Upper lobe of right lung (tissue), 1 donor: ENCODE measurements at places on chromosomes 3 and 15. TPM values are rescaled to one million over a fixed set of nuclear protein-coding genes. Genes with fewer than 3 reads are reported as not detected.

Gene C3orf70
- total RNA-seq = 4.1 TPM

Gene APOD
- 59.4 TPM for total RNA-seq

Gene CACNA1D
- 47.2 TPM for total RNA-seq

Gene SV2B
- 0.87 TPM for total RNA-seq

Gene TRIM71
- 2.2 TPM for total RNA-seq

Gene TMCO5A
- total RNA-seq = not detected

Gene CCNB2
- total RNA-seq = 1.7 TPM

Gene SPATA12
- total RNA-seq = 0.38 TPM

Gene GOLGA8S
- 0.20 TPM for total RNA-seq

Gene CIDEC
- total RNA-seq = not detected

Gene MYL3
- total RNA-seq = 3.8 TPM

Gene GAP43
- not detected for total RNA-seq

Gene ROBO2
- 27.1 TPM for total RNA-seq

Gene TM4SF4
- total RNA-seq = 0.49 TPM

Gene B4GALT4
- 15.8 TPM for total RNA-seq

DNA sequence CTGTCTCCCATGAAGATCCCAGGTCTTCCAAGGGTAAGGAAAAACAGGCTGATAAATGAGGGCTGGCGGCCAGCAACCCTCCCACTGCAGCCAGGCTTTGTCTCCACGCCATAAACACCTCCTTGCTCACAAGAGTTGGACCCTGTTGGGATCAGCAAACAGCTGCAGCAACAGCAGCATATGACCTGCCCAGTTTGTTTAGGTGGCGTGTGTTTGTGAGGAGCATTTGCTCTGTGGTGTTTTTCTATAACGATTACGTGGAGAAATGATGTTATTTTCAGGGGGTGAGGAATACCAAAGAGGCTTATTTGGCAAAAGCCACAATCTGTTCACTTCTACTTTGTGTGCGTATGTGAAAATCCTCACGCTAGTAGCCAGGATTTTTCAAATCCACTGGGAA, 58.5 kb downstream of the RFTN1 start:
- peaks cover 18% of the 10 kb centered on the region for H3K4me1 ChIP-seq
- no peaks in the 10 kb centered on the region for H3K27me3 ChIP-seq
- no peak overlapping the region for H3K4me3 ChIP-seq
- DNase-seq = no peak

DNA sequence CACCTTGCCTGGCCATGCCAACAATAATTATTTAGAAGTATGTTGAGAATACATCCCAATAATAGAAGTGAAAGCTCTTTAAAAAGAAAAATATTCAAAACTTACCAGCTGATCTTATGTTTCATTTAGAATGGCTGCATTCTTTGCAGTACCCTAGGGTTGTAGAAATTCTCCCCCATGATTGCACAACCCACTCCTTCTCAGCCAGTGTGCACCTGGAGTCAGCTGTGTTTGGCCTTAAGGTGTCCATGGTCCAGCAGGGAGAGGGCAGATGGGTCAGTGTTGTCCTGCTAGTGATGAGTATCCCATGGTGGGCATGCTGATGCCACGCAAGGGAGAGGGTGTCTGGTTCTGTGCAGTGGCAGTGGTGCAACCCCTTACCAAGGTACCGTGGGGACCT, 117.3 kb downstream of the IGF1R start:
- H3K27me3 ChIP-seq = no peaks in the 10 kb centered on the region
- H3K36me3 ChIP-seq = no peaks in the 10 kb centered on the region
- H3K4me1 ChIP-seq = peaks cover 3% of the 10 kb centered on the region
- no peak for DNase-seq
- H3K4me3 ChIP-seq = no peak overlapping the region

DNA sequence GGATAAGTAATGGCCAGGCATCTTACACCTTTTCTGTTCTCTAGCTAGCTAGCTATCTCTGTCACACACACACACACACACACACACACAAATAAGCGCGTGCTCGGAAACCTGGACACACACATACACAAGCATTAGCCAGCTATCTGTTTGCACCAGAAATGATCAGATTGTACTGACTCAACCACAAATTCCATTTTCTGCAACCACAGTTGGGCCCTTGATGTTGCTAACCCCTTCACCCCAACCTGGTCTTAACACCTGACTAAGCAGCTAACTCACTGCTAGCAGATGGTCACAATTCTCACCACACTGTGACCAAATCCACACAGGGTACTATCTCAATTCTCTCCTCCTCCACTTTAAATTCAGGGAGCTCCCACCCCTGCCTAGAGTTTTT, 183.0 kb upstream of the THBS1 start:
- DNase-seq = no peak
- H3K4me3 ChIP-seq = no peak overlapping the region
- no peaks in the 10 kb centered on the region for H3K27me3 ChIP-seq

DNA sequence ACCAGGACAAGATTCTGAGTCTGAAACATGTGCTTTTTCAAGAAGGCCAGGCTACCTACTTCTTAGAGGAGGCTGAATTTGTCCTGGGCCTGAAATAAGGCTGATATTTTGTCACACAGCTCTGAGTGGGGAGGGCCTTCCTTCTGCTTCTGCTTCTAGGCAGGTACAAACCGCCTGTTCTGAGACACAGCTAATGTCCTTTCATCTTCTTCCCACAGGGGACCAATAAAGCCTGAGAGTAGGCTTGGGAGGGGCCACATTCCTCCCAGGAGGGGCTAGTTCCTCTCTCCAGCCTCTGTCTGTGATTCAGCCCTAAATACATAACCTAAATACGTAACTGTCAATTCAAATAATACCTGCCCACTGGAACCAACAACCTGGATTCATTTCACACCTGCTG, 34.8 kb downstream of the CRYGS start:
- no peaks in the 10 kb centered on the region for H3K27me3 ChIP-seq
- H3K4me1 ChIP-seq = no peaks in the 10 kb centered on the region
- no peaks in the 10 kb centered on the region for H3K36me3 ChIP-seq
- no peak overlapping the region for H3K27ac ChIP-seq
- no peak overlapping the region for H3K4me3 ChIP-seq

DNA sequence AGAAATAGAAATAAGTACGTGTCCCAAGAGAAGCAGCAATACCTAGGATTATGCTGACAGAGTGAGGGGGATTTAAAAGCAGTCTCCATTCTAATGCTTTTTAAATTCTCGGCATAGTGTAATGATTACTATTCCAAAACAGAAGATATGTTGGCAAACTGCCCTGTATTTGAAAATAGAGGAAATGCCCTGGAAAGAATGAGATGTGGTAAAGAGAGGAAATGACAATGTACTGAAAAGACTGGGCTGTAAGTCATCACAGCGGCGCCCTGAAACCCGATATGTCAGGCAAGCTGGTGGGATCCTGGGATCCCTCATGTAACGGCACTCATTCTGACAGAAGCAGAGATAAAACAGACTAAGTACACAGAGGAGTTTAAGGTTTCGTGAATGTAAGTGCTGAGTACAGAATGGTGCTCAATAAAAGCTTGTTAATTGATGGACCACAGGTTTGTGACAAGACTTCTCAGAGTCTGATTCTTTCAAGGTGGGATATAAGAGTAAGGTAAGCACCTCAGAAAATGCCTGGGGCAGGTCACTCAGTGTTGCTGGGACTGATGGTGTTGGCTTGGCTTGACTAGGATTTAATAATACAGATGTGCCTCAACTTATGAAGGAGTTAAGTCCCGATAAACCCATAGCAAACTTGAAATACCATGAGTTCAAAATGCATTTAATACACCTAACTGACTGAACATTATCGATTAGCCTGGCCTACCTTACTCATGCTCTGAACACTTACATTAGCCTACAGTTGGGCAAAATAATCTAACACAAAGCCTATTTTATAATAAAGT, 91.4 kb downstream of the NFKBIZ start:
- H3K4me1 ChIP-seq = peaks cover 47% of the 10 kb centered on the region
- H3K27ac ChIP-seq = peak overlapping the region; percentile 49
- no peaks in the 10 kb centered on the region for H3K27me3 ChIP-seq
- peak; percentile 71 for DNase-seq

DNA sequence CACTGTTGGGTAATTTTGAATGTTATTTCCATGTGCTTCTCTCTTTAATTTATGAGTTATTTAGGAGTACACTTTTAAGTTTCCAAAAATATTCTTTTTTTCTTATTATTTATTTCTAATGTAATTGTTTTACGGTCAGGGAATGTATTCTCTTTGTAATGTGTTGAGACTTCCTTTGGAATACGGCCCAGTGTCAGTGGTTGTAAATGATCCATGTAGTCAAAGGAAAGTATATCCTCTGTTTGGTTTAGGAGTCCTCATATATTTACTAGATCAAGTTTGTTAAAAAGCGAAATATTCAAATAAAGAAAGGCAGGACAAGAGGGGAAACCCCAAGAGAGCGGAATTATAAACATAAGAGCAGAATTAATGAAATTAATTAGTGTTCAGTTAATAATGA, 49.0 kb upstream of the ADGRG7 start:
- H3K27me3 ChIP-seq = no peaks in the 10 kb centered on the region
- H3K27ac ChIP-seq = no peak overlapping the region
- H3K36me3 ChIP-seq = no peaks in the 10 kb centered on the region
- no peak overlapping the region for H3K4me3 ChIP-seq

DNA sequence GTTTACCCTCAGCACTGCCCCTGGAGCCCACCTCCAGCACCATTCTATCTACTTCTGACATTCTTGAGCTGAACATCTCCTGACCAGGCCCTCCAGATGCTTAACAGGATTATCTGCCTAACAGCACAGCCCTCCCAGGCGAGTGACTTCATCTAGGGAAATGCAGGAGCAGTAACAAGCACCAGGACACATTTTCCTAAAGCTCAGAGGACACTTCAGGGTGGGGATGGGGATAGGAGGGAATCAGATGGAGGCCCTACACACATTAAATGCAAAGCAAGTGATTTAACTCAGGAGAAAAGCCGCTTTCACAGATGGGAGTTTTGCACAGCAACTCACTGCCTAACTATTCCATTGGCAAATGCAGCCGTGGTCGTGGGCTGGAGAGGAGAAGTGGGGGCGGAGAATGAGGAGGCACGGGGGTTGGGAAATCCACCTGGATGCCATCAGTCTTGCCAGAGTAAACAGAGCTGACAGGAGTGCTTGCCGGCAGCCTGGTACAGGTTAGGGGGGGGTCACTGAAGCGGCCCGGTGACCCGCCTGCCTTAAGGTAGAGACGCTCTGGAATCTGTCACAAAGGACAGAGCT, 21.3 kb upstream of the BNC1 start:
- no peak overlapping the region for H3K4me3 ChIP-seq
- no peaks in the 10 kb centered on the region for H3K4me1 ChIP-seq
- no peaks in the 10 kb centered on the region for H3K36me3 ChIP-seq

GRCh38 chr3:53754325-53754724, 91.9 kb downstream of the CHDH start:
- no peaks in the 10 kb centered on the region for H3K36me3 ChIP-seq
- no peak for DNase-seq
- peak overlapping the region; percentile 47 for H3K27ac ChIP-seq
- peaks cover 20% of the 10 kb centered on the region for H3K4me1 ChIP-seq
- H3K27me3 ChIP-seq = no peaks in the 10 kb centered on the region

GRCh38 chr3:52372822-52373504, 56.8 kb downstream of the DNAH1 start:
- no peaks in the 10 kb centered on the region for H3K27me3 ChIP-seq
- H3K4me1 ChIP-seq = no peaks in the 10 kb centered on the region
- H3K36me3 ChIP-seq = peaks cover 5% of the 10 kb centered on the region
- H3K4me3 ChIP-seq = peak overlapping the region; percentile 5
- DNase-seq = peak; percentile 76
- H3K27ac ChIP-seq = no peak overlapping the region

DNA sequence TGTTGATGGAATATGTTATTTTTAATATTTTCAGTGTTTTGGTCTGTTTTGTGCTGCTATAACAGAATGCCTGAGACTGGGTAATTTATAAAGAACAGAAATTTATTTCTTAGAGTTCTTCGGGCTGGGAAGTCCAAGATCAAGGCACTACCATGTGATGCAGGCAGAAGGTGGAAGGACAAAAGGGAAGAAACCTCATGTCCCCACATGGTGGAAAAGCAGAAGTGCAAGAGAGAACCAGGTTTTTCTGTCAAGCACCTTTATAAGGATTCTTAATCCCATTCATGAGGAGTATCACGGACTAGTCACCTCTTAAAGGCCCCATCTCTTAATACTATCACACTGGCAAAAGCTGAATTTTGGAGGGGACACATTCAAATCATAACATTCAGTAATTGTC, 57.9 kb upstream of the EPHB3 start:
- peaks cover 11% of the 10 kb centered on the region for H3K27me3 ChIP-seq
- H3K4me1 ChIP-seq = no peaks in the 10 kb centered on the region
- no peak for DNase-seq
- no peaks in the 10 kb centered on the region for H3K36me3 ChIP-seq

- H3K36me3 ChIP-seq = no peaks in the 10 kb centered on the region
- H3K27me3 ChIP-seq = no peaks in the 10 kb centered on the region
- no peak overlapping the region for H3K4me3 ChIP-seq
- H3K4me1 ChIP-seq = peaks cover 4% of the 10 kb centered on the region
These were observed 284.5 kb upstream of the TLE3 start for GRCh38 chr15:70382009-70382749.

GRCh38 chr3:52493232-52494017, 1.7 kb upstream of the STAB1 start:
- no peak for DNase-seq
- H3K4me3 ChIP-seq = no peak overlapping the region
- peak overlapping the region; percentile 30 for H3K27ac ChIP-seq
- H3K36me3 ChIP-seq = peaks cover 47% of the 10 kb centered on the region

DNA sequence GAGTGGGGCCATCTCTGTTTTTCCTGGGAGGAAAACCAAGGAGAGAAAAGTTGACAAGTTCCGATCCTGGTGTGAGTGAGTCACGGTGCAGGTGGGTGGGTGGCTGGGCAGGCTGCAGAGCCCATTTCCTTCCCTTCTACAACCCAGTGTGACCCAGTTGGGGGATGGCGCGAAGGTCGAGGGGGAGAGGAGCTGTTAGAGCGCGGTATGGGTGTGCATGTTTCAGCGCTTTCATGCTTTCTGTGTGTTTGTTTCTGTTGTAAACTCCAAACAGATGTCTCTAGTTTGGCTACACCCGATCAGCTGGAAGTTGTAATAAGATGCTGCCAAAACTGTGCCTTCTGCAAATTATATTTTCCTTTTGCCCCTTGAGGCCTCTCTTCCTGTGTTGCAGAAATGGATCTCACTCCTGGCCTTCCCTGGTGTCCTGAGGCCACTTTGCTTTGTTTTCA, 3.8 kb downstream of the FAM43A start:
- DNase-seq = no peak
- peaks cover 46% of the 10 kb centered on the region for H3K4me1 ChIP-seq
- peak overlapping the region; percentile 74 for H3K27ac ChIP-seq

DNA sequence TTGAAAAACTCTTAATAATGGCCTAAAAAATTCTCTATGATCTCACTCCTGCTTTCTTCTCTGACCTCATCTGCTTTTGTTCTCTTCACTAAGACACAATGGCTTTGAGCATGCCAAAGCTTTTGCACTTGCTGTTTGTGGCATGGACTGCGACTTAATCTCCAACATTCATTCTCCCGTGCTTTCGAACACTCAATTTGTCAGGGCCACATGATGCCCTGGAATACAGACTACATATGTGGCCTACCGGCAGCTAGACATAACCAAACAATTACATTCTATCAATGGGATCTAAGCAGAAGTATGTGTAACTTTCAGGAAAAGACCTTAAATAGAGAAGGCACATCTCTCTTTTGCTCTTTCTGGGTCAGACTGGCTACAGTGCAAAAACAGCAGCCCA, 506.5 kb downstream of the MAGI1 start:
- H3K27me3 ChIP-seq = no peaks in the 10 kb centered on the region
- peaks cover 4% of the 10 kb centered on the region for H3K4me1 ChIP-seq
- no peaks in the 10 kb centered on the region for H3K36me3 ChIP-seq
- no peak for DNase-seq
- no peak overlapping the region for H3K27ac ChIP-seq

- H3K4me1 ChIP-seq = no peaks in the 10 kb centered on the region
- H3K27ac ChIP-seq = no peak overlapping the region
- no peak for DNase-seq
- H3K27me3 ChIP-seq = no peaks in the 10 kb centered on the region
- peaks cover 32% of the 10 kb centered on the region for H3K36me3 ChIP-seq
These were observed 57.7 kb downstream of the PIK3R4 start for GRCh38 chr3:130688697-130689470.
